ENCODE measurements at places on chromosomes 7 and 10.

DNA sequence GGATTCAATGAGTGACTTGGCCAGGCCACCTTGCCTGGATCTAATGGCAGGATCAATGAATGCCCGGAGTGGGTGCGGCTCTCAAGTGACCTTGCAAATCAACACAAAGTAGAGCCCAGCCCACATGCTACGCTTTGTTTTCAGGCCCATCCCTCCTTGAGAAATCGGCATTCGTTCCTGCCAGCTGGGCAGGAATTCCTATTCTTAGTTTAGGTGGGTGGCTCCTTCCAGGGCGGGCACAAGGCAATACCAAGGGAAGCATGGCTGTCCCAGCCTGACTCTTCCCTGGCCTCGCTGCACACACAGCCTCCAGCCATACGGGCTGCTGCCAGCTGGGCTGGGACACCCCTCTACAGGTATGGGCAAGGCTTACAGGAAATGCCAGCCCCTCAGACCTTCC lies 119.3 kb downstream of the SH3PXD2A start:
- no peak for DNase-seq

- DNase-seq, result no peak
These were observed 4.8 kb downstream of the UPK3B start for GRCh38 chr7:76514926-76515771.

GRCh38 chr10:44399659-44400451 lies 15.0 kb upstream of the CXCL12 start:
- DNase-seq, result no peak

DNA sequence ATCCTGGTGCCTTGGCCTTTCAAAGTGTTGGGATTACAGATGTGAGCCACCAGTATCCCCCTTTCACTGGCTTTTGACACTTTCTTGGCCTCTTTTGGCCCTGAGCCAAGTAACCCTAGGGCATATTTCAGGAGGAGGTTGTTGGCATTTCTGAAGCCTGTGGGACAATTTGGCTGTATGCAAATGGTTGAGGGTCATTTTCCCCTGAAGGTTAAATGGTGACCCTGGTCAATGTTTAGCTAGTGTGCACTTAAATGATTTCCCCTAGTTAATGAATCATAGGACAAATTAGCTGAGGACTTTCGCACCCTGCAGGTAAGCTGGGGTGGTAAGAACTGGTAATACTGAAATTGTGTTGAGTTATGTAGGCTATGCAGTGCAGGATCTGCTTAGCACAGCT lies 660.5 kb downstream of the LRMDA start:
- DNase-seq, result no peak

- no peak for DNase-seq
These were observed 220.8 kb upstream of the PRSS58 start for GRCh38 chr7:142478479-142479220.

DNA sequence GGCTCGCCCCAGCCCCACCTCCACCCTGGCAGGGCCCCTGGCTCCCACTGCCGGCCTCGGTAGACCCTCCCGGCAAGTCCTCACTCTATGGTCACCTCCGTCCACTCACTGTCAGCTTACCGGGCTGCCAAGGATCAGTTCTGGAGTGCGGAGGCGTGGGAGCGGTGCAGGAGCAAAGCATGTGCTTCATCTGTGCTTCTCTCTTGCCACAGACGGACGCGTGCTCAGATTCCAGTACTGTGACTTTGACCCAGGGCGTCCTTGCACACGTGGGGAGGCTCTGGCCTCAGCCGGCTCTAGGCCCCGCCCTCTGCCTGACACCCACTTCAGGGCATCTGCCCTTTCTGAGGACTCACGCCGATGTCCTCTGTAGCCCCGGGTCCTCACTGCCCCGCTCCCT lies 547.5 kb upstream of the FOXK1 start:
- no peak for DNase-seq

- no peak for DNase-seq
These were observed 2.7 kb downstream of the MUC3A start for GRCh38 chr7:100951888-100952560.

Data from NCI-H187 treated with DMSO at 0.1 percent for 48 hours (cell line).